Aorta (tissue), 5 donors: ENCODE measurements at places on chromosomes 12 and 14.

DNA sequence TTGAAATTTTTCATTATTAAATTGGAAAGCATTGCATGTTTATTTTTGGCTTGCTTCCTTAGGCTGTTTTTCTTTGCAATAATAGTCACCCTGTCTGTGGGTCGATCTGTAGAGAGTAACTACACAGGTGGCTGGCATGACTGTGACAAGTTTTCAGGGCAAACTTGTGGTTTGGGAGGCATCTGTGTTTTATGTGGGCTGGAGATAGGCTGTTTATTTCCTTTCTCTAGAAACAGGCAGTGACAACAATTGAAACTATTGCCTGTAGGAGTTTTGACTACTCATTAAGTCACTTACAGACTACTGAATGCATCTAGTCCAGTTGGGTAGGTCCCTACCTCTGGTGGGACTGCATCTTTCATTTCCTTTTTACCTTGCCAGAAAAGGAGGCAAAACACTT is 155.6 kb downstream of the DYRK2 start:
- no peaks in the 10 kb centered on the region for H3K4me1 ChIP-seq
- H3K27me3 ChIP-seq: no peaks in the 10 kb centered on the region
- no peak for DNase-seq
- H3K36me3 ChIP-seq: no peaks in the 10 kb centered on the region

- peaks cover 4% of the 10 kb centered on the region for H3K36me3 ChIP-seq
- DNase-seq: no peak
These were observed 18.1 kb upstream of the DIABLO start for GRCh38 chr12:122243965-122244364.

DNA sequence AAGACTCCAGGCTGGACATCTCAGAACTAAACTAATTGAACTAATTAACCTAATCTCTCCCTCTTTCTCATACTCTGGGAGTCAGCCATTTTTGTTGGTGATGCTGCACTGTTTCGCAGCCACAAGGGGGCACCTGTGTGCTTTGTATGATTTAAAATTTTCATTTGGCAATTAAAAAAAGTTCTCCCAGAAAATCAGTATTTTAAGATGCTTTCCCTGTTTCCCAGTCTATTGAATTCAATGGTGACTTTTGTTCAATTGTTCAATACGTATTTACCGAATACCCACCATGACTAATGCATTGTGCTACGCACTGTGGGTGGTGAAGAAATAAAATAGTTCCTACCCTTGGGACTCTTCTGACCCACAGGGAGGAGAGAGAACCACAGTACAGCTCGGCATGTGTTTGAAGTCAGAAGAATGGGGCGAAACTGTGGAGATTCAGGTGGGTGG is 63.7 kb downstream of the ZNF664 start:
- no peak for DNase-seq
- no peaks in the 10 kb centered on the region for H3K4me1 ChIP-seq
- H3K27me3 ChIP-seq: no peaks in the 10 kb centered on the region
- no peak overlapping the region for H3K4me3 ChIP-seq
- H3K27ac ChIP-seq: no peak overlapping the region
- H3K36me3 ChIP-seq: no peaks in the 10 kb centered on the region

GRCh38 chr14:103848175-103849077 is 1.1 kb upstream of the PPP1R13B start:
- peak; percentile 83 for DNase-seq
- peak overlapping the region; percentile 96 for H3K4me3 ChIP-seq
- peak overlapping the region; percentile 39 for H3K27ac ChIP-seq

DNA sequence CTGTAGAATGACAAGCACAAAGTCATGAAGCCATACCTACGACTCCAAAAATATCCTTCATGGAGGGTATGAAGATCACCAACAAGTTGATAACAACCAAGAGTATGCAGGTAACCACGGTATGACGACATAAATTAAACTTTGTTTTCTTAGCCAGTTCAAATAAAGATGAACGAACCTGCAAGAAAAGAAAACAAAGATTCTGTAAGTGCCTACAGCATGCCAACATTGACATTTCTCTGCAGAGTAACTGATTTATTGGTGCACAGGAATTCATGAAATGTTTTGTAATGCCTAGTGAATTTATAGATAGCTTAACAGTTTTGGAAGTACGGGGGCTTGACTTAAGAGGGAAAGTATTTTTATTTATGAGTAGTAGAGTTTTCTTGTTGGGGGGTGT is 71.0 kb downstream of the SLC38A1 start:
- H3K4me1 ChIP-seq: no peaks in the 10 kb centered on the region
- H3K36me3 ChIP-seq: no peaks in the 10 kb centered on the region
- H3K27ac ChIP-seq: no peak overlapping the region
- H3K27me3 ChIP-seq: no peaks in the 10 kb centered on the region

DNA sequence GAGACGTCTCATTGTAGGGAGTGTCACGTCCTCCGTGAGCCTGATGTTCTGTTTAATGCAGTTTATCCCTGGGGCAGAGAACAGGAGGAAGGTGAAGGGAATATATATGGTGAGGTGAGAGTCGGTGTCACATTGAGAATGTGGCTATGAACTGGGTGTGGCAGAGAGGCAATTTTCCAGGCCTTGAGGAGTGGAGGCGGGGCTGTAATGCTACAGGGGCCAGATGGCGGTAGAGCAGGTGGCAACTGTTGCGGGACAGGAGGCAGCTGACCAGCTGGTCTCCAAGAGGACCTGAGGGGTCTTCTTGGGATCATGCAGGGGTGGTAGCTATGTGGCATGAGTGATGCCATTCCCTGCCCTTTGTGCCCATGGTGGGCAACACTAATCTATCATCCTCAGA is 59.6 kb downstream of the CACNA1C start:
- H3K27ac ChIP-seq: no peak overlapping the region
- no peaks in the 10 kb centered on the region for H3K36me3 ChIP-seq
- H3K4me3 ChIP-seq: no peak overlapping the region
- H3K27me3 ChIP-seq: no peaks in the 10 kb centered on the region

GRCh38 chr12:10153271-10154144 is 18.4 kb downstream of the OLR1 start:
- H3K4me1 ChIP-seq: no peaks in the 10 kb centered on the region
- peak; percentile 82 for DNase-seq
- H3K4me3 ChIP-seq: peak overlapping the region; percentile 47

DNA sequence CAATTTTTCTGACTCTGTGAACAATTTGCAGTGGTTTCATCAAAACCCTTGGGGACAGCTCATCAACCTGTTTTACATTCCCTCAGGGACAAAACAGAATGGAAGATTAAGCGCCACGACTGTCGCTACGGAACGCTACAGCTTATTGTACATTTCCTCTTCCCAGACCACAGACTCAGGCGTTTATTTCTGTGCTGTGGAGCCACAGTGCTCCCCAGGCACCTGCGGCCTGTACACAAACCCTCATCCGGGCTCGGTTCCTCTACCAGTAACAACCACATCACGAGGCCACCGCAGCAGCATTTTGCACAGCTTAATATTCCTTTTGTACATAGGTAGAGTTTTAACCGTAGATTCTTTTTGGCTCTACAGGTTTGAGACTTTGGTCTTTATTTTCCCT is 397.4 kb upstream of the OR4E1 start:
- no peaks in the 10 kb centered on the region for H3K4me1 ChIP-seq
- no peaks in the 10 kb centered on the region for H3K27me3 ChIP-seq
- no peak for DNase-seq
- H3K4me3 ChIP-seq: no peak overlapping the region

- H3K27me3 ChIP-seq: no peaks in the 10 kb centered on the region
- H3K27ac ChIP-seq: no peak overlapping the region
- no peak overlapping the region for H3K4me3 ChIP-seq
- DNase-seq: no peak
These were observed 11.1 kb upstream of the ANO6 start for GRCh38 chr12:45204757-45205156.

GRCh38 chr12:132276827-132277373 is 52.5 kb downstream of the GALNT9 start:
- no peak overlapping the region for H3K4me3 ChIP-seq
- DNase-seq: no peak

GRCh38 chr14:22836301-22837113 is at the start of gene MMP14:
MMP14 (plus strand) TSS chr14:22836585; CDS start chr14:22836818, 233 bp downstream.
- H3K4me1 ChIP-seq: no peaks in the 10 kb centered on the region
- no peaks in the 10 kb centered on the region for H3K27me3 ChIP-seq
- peak; percentile 93 for DNase-seq

DNA sequence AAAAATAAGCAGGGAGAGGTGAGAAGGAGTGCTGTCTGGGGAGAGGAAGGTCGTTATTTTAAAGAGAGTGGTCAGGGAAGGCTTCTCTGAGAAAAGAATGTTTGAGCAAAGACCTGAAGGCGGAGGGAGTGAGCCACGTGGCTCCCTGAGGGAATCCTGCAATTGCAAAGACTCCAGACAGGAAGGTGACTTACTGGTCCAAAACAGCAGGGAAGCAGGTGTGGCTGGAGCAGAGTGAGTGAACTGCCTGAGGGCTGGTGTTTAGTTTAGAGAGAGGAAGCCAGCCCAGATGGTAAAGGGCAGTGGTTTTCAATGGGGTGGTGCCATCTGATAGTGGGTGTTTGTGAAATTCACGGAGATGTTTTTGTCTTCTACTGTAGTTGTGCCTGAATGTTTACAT is 58.8 kb upstream of the LTA4H start:
- DNase-seq: no peak
- no peak overlapping the region for H3K4me3 ChIP-seq
- no peaks in the 10 kb centered on the region for H3K27me3 ChIP-seq
- H3K4me1 ChIP-seq: no peaks in the 10 kb centered on the region
- H3K27ac ChIP-seq: no peak overlapping the region

- no peak overlapping the region for H3K4me3 ChIP-seq
- DNase-seq: no peak
- H3K4me1 ChIP-seq: no peaks in the 10 kb centered on the region
- H3K36me3 ChIP-seq: no peaks in the 10 kb centered on the region
- H3K27ac ChIP-seq: no peak overlapping the region
- no peaks in the 10 kb centered on the region for H3K27me3 ChIP-seq
These were observed 18.1 kb upstream of the WDR20 start for GRCh38 chr14:102121567-102121966.

- H3K27ac ChIP-seq: no peak overlapping the region
- no peak for DNase-seq
- no peaks in the 10 kb centered on the region for H3K27me3 ChIP-seq
- no peaks in the 10 kb centered on the region for H3K4me1 ChIP-seq
These were observed 432.1 kb downstream of the CCDC91 start for GRCh38 chr12:28622406-28622805.

GRCh38 chr14:22982477-22983245 is at the start of gene AJUBA:
AJUBA (minus strand) TSS chr14:22982551; CDS start chr14:22982266, 285 bp downstream.
- H3K27ac ChIP-seq: peak within 1 kb of the TSS; percentile 77
- no peaks in the 10 kb centered on the region for H3K27me3 ChIP-seq
- H3K4me1 ChIP-seq: no peaks in the 10 kb centered on the region
- no peaks in the 10 kb centered on the region for H3K36me3 ChIP-seq
- DNase-seq: peak; percentile 94

DNA sequence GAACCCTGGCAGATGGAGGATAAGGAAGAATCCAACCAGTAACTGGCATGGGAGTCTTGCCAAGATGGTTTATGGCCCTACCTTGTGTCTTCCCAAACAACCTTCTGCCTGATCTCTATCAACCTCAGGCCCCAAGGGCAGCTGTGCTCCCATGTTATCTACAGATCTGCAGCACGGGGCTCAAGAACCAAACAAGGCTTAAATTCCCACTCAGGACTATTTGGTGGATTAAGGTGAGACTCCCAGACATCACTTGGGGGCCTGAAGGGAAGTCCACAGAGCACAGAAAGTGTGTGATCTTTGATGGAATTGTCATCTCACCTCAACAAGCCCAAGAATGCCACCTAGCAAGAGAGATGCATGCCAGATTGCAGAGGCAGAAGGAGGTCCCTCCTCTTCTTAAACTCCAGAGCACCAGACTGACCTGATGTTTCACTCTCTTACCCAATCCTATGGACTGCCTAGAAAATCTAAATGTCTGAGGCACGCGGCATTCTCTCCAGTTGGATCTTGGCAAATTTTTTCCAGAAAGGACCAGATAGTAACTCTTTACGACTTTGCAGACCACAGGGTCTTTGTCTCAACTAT is 759.5 kb upstream of the TBX3 start:
- no peaks in the 10 kb centered on the region for H3K4me1 ChIP-seq
- no peaks in the 10 kb centered on the region for H3K27me3 ChIP-seq
- H3K36me3 ChIP-seq: no peaks in the 10 kb centered on the region
- no peak overlapping the region for H3K27ac ChIP-seq

DNA sequence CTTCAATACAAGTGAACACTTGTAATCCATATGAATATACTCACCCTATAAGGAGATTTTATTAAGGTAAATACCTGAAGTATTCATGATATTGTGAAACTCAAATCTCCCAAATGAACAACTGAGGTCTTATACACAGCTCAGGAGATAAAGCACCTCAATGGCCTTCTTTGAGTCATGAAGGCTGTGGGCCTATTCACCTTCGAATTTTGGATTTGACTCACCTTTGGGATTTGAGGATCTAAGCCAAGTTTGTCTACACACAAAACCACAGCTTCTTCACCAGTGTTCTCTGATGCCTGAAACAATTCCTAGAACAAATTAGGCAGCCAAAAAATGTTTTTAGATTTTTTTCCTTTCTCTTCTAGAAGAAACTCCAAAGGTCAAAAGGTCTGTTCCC is 194.1 kb downstream of the NUAK1 start:
- H3K27me3 ChIP-seq: no peaks in the 10 kb centered on the region
- no peak overlapping the region for H3K27ac ChIP-seq
